Glutamatergic neuron (in vitro differentiated cells): ENCODE measurements at places on chromosomes 16 and 17. TPM values are rescaled to one million over a fixed set of nuclear protein-coding genes. Genes with fewer than 3 reads are reported as not detected.

GRCh38 chr16:4454623-4455022 lies 19.8 kb downstream of the NMRAL1 start:
- H3K27ac ChIP-seq: no peak overlapping the region
- H3K27me3 ChIP-seq: peaks cover 7% of the 10 kb centered on the region
- peaks cover 15% of the 10 kb centered on the region for H3K4me1 ChIP-seq
- no peaks in the 10 kb centered on the region for H3K36me3 ChIP-seq
- H3K4me3 ChIP-seq: no peak overlapping the region
- no peak for DNase-seq

- no peak overlapping the region for H3K4me3 ChIP-seq
- DNase-seq: no peak
- no peak overlapping the region for H3K27ac ChIP-seq
These were observed 258.4 kb downstream of the MAP2K6 start for GRCh38 chr17:69672924-69673323.

- peak within 1 kb of the TSS; percentile 88 for H3K4me3 ChIP-seq
- H3K4me1 ChIP-seq: peaks cover 43% of the 10 kb centered on the region
- no peaks in the 10 kb centered on the region for H3K36me3 ChIP-seq
- peaks cover 21% of the 10 kb centered on the region for H3K27me3 ChIP-seq
- H3K27ac ChIP-seq: peak within 1 kb of the TSS; percentile 98
These were observed at the start of gene TSPOAP1 for GRCh38 chr17:58328195-58329034. Gene TSPOAP1, minus strand, starts transcription at chr17:58328795. Its CDS starts 875 bp downstream, at chr17:58327920.

GRCh38 chr17:50266384-50267073 lies 7.7 kb upstream of the TMEM92 start:
- peaks cover 12% of the 10 kb centered on the region for H3K4me1 ChIP-seq
- peaks cover 6% of the 10 kb centered on the region for H3K27me3 ChIP-seq
- no peak overlapping the region for H3K27ac ChIP-seq
- DNase-seq: peak; percentile 10
- no peak overlapping the region for H3K4me3 ChIP-seq
- no peaks in the 10 kb centered on the region for H3K36me3 ChIP-seq

Gene WNT9B
- not detected for total RNA-seq

Gene CA5A
- not detected for total RNA-seq

Gene DLX3
- total RNA-seq: 0.37 TPM

Gene CHRNE
- total RNA-seq: 0.69 TPM

Gene EEF2KMT
- 12.9 TPM for total RNA-seq
